Endothelial cell of umbilical vein (primary cell): ENCODE measurements at places on chromosomes 2 and 18. TPM values are rescaled to one million over a fixed set of nuclear protein-coding genes. Genes with fewer than 3 reads are reported as not detected.

- DNase-seq, result peak; percentile 62
Measured at GRCh38 chr2:160028431-160029269, 33.8 kb downstream of the PLA2R1 start.

GRCh38 chr2:138500592-138501424 is 762 bp upstream of the SPOPL start:
- no peak for DNase-seq

GRCh38 chr2:141929331-141930252 is 201.2 kb downstream of the LRP1B start:
- no peak for DNase-seq

Gene TBR1
- 0.05 and 0.14 TPM in 2 replicates for polyA plus RNA-seq

GRCh38 chr2:216888081-216888480 is 28.2 kb upstream of the TNP1 start:
- no peak for DNase-seq
